ENCODE measurements at places on chromosomes 2 and 18.

- no peaks in the 10 kb centered on the region for H3K36me3 ChIP-seq
- no peak overlapping the region for H3K27ac ChIP-seq
- no peak overlapping the region for H3K4me3 ChIP-seq
- DNase-seq, result no peak
Measured at GRCh38 chr18:68854786-68855391, 57.0 kb downstream of the CCDC102B start.

DNA sequence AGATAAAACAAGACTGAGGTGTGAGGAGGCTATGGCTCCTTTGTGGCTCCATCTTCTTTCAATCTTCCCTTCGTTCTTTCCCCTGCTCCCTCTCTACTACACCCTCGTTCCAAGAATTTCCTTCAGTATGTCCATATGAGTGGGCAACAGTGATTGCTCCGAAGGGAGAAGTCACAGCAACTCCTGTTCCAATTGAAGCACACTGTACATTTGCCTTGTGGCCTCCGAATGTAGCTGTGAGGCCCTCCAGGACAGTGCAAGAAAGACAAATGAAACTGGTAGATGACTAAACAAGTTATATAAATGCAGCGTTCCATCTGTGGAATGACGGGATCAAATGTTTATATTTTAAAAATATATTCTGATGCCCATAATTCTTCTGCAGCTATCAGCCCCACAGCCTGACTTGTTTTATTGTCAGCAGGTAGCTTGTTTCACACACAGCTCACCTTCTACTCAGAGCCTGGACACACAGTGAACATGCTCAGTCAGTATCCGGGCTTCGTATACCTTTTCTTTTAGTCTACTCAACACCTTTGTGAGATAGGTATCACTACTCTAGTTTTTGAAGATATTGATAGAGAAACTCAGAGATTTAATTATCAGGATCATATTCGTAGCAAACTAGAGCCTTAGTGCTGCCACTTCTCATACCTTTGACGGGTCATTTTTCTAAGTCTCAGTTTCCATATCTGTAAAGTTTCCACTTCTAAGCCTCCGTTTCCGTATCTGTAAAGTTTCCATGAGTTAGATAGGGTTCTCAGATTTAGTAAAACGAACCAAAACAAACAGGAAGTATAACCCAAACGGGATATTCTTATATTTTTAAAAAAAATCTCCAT is 216.7 kb upstream of the STON1 start:
- H3K4me1 ChIP-seq, result peaks cover 6% of the 10 kb centered on the region
- no peaks in the 10 kb centered on the region for H3K36me3 ChIP-seq
- H3K27me3 ChIP-seq, result no peaks in the 10 kb centered on the region
- DNase-seq, result no peak

DNA sequence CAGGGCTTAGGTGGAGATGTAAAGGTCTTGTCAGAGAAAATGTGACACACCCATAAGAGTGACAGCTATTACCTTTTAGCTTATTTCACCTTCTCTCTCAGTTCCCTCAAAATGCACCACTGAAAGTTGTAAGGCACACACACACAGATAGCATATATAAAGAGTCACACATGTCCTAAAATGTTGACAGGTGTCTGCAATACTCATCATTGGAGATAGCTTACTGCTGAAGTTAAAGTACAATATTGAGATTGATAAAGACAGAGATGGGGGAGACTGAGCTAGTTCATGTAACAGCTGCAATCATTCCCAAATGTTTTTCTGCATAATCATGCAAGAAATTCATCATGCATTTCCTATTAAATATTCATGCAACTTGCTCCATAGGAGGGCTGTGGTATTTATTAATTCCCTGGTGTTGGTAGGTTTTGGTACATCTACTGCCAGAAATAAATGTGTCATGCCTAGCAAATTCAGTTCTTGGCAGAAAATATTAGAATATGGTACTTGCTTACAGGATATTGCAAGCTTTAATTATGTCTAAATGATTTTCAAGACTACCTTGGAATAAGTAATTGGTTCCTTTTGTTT is 118.8 kb upstream of the RBMS1 start:
- no peak overlapping the region for H3K27ac ChIP-seq
- no peaks in the 10 kb centered on the region for H3K27me3 ChIP-seq
- H3K4me1 ChIP-seq, result no peaks in the 10 kb centered on the region
- H3K4me3 ChIP-seq, result no peak overlapping the region
- H3K36me3 ChIP-seq, result no peaks in the 10 kb centered on the region

DNA sequence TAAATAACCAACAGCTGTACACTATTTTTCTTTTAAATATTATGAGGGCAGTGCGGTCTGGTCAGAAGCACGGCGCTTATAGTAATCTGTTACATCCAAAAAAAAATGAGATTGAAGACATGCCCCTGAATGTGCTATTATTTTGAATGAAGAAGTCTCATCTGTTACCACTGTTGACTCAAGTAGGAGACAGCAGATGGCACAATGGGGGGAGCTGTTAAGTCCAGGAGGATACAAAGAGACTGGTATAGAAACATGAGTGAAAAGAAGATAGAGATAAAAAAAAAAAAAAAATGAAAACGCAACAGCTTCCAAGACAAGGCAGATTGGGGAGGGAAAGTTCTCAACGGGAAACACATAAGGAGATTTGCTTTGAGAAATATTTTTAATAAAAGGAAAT is 425.5 kb upstream of the PKDCC start:
- H3K4me3 ChIP-seq, result no peak overlapping the region
- H3K27me3 ChIP-seq, result no peaks in the 10 kb centered on the region
- no peak overlapping the region for H3K27ac ChIP-seq
- no peaks in the 10 kb centered on the region for H3K36me3 ChIP-seq
- H3K4me1 ChIP-seq, result no peaks in the 10 kb centered on the region
- DNase-seq, result no peak

DNA sequence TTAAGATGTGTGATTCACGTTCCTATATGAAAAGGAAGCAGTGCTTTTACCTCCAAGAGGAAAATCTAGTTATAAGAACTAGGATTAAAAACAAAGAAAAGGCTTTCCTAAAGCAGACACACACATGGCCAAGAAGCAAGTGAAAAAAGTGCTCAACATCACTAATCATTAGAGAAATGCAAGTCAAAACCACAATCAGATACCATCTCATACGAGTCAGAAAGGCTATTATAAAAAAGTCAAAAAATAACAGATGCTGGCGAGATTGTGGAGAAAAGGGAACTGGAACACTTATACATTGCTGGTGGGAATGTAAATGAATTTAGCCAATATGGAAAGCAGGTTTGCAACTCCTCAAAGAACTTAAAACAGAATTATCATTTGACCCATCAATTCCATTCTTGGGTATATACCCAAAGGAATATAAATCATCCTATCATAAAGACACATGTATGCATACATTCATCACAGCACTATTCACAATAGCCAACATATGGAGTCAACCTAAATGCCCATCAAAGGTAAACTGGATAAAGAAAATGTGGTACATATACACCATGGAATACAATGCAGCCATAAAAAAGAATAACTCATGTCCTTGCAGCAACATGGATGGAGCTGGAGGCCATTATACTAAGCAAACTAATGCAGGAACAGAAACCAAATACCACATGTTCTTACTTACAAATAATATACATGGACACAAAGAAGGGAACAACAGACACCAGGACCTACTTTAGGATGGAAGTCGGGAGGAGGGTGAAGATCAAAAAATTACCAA is 285.3 kb downstream of the RAD51AP2 start:
- H3K27me3 ChIP-seq, result no peaks in the 10 kb centered on the region
- no peaks in the 10 kb centered on the region for H3K4me1 ChIP-seq
- H3K36me3 ChIP-seq, result no peaks in the 10 kb centered on the region
- DNase-seq, result no peak
- H3K4me3 ChIP-seq, result no peak overlapping the region

DNA sequence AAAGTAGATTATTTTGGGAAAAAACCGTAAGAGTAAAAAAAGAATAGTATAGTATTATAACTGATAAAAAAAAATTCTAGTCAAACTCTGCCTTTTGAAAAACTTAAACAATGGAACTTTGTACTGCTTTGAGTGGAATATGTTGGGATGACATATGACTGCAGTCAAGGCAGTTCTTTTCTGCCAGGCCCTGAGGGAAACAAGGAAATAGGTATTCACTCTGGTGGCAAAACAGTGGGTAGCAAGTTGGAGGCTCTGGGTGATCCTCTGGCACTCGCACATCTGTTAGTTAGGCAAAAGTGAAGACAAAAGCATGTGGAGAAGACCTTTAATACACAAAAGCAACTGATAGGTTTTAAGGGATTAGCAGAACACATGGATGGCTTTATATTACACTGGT is 102.2 kb downstream of the ARHGEF33 start:
- DNase-seq, result no peak
- no peak overlapping the region for H3K4me3 ChIP-seq
- no peaks in the 10 kb centered on the region for H3K4me1 ChIP-seq
- no peak overlapping the region for H3K27ac ChIP-seq

- no peaks in the 10 kb centered on the region for H3K27me3 ChIP-seq
- no peak overlapping the region for H3K4me3 ChIP-seq
- DNase-seq, result no peak
Measured at GRCh38 chr2:211516537-211516936, 960.1 kb downstream of the CPS1 start.

DNA sequence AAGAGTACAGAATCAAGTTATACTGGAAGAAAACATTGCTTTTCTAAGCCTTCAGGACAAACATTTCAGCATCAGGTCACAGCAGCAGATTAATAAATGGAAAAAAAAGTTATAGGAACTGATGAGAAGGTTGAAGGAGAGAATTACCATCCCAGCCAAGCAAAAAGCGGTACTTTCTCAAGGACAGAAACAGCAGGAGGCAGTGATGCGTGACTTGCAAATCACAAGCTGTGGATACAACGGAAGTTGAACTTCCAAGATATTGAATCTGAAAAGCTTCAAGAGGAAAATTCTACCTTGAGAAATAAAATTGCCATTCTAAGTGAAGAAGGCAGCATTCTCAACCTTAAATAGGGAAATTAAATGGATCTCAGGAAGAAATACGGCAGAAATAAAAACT is 18.5 kb upstream of the SERPINB12 start:
- H3K27me3 ChIP-seq, result no peaks in the 10 kb centered on the region

DNA sequence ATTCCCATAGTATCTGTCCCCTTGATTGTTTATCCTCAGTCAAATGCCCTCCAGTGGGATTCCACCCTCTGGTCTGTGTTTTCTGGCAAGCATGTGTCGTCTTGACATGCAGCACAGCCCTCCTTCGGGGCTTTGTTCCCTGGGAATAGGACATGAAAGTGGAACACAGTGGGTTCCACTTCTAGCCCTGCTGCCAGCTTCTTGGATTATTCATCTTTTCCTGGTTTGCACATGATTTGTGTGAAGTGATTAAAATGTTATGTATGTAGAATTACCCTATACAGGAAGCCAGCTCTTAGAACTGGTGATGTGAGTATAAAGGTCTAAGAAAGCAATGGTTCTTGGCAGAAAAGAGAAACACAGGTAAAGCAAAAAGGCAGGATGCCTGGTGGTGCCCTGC is 142.3 kb downstream of the TANC1 start:
- no peaks in the 10 kb centered on the region for H3K4me1 ChIP-seq
- H3K27ac ChIP-seq, result no peak overlapping the region
- no peaks in the 10 kb centered on the region for H3K27me3 ChIP-seq
- no peak for DNase-seq
- H3K4me3 ChIP-seq, result no peak overlapping the region

DNA sequence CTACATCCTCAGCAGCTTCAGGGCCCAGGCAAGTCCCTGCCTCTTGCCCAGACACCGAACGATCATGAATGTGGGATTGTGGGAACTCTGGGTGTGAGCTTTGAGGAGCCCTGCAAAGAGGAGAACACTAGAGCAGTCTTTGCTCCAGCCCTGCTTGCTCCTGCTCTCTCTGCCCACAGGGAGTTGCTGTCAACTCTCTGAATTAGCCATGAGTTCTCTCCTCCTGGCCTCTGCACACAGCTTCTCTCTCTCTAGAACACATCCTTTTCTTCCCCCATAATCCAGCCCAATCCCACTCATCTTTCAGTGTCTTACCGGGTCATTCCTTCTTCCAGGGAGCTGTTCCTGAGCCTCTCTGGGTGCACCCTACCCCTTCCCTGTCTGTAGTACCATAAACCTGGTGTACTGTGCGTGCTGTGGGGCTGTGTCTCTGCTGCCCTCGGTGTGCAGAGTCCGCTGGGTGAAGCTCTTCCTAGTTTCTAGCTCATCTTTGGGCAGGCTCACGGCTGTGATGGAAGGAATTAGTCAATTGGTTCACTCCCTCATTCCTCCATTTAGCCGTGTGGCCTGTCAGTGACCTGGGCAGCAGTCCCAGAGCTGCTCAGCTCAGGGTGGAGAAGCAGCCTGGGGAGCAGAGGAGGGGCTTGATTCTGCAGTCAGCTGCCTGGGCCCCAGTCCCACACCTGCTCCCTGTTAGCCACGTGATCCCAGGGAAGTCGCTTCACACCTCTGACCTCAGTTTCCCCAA is 132.9 kb upstream of the HDAC4 start:
- no peak for DNase-seq
- no peak overlapping the region for H3K4me3 ChIP-seq

- H3K4me3 ChIP-seq, result peak overlapping the region; percentile 46
- DNase-seq, result peak; percentile 89
- peak overlapping the region; percentile 27 for H3K27ac ChIP-seq
Measured at GRCh38 chr2:216694082-216694825, 1.1 kb downstream of the IGFBP5 start.

GRCh38 chr2:134099273-134099672 is 154.6 kb upstream of the MGAT5 start:
- H3K27me3 ChIP-seq, result no peaks in the 10 kb centered on the region
- no peak for DNase-seq
- H3K36me3 ChIP-seq, result no peaks in the 10 kb centered on the region
- no peak overlapping the region for H3K27ac ChIP-seq

DNA sequence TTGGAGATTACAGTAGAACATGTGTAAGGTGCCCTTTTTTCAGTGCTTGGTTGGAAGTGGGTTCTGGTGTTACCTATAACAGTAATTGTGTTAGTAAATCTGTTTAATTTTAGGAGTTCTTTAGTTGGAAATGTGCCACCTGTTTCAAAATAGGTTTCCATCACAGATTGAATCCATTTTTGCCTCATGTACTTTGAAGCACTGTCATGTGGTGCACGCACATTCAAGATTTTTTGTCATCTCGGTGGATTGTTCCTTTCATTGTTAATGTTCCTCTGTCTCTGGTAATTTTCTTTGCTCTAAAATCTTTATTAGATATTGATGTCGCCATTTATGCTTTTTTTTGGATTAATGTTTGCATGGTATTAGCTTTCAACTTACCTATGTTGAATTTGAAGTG is 1.3 kb downstream of the ATP9B start:
- no peaks in the 10 kb centered on the region for H3K36me3 ChIP-seq
- peaks cover 15% of the 10 kb centered on the region for H3K4me1 ChIP-seq
- no peaks in the 10 kb centered on the region for H3K27me3 ChIP-seq
- H3K27ac ChIP-seq, result no peak overlapping the region

GRCh38 chr2:20604951-20605381 is 45.9 kb downstream of the HS1BP3 start:
- H3K27ac ChIP-seq, result peak overlapping the region; percentile 58
- DNase-seq, result peak; percentile 19
- H3K4me1 ChIP-seq, result peaks cover 31% of the 10 kb centered on the region

GRCh38 chr18:79904357-79905147 is 46.9 kb downstream of the SLC66A2 start:
- H3K4me3 ChIP-seq, result no peak overlapping the region
- H3K4me1 ChIP-seq, result no peaks in the 10 kb centered on the region
- H3K36me3 ChIP-seq, result peaks cover 21% of the 10 kb centered on the region
- peak; percentile 71 for DNase-seq
- no peak overlapping the region for H3K27ac ChIP-seq

GRCh38 chr2:190582019-190582418 is 47.5 kb upstream of the NEMP2 start:
- DNase-seq, result no peak
- H3K36me3 ChIP-seq, result no peaks in the 10 kb centered on the region
- no peak overlapping the region for H3K27ac ChIP-seq
- peaks cover 11% of the 10 kb centered on the region for H3K4me1 ChIP-seq
- H3K4me3 ChIP-seq, result no peak overlapping the region
